ENCODE measurements at places on chromosomes 4 and X.

GRCh38 chr4:134533068-134533467 is 331.5 kb upstream of the PABPC4L start:
- DNase-seq: no peak

DNA sequence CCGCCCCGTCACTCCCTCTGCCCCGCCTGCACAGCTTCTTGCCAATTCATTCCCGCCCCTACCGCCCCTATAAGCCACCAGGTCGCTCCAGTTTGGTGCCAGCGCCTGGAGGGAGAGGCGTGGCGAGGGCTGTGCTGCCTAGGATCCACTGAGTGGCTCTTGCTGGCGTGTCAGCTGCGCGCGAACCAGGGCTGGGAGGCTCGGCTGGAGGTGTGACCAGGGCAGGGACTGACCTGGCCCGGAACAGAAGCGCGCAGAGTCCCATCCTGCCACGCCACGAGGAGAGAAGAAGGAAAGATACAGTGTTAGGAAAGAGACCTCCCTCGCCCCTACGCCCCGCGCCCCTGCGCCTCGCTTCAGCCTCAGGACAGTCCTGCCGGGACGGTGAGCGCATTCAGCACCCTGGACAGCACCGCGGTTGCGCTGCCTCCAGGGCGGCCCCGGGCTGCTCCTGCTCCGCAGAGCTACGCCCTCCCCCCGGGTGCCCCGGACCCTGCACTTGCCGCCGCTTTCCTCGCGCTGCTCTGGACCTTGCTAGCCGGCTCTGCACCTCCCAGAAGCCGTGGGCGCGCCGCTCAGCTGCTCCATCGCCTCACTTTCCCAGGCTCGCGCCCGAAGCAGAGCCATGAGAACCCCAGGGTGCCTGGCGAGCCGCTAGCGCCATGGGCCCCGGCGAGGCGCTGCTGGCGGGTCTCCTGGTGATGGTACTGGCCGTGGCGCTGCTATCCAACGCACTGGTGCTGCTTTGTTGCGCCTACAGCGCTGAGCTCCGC is at the start of gene GPR78:
Gene GPR78 (plus strand): TSS at position 72 of the 773 bp plus-strand sequence. CDS start 591 bp downstream, at position 663.
- no peak for DNase-seq

DNA sequence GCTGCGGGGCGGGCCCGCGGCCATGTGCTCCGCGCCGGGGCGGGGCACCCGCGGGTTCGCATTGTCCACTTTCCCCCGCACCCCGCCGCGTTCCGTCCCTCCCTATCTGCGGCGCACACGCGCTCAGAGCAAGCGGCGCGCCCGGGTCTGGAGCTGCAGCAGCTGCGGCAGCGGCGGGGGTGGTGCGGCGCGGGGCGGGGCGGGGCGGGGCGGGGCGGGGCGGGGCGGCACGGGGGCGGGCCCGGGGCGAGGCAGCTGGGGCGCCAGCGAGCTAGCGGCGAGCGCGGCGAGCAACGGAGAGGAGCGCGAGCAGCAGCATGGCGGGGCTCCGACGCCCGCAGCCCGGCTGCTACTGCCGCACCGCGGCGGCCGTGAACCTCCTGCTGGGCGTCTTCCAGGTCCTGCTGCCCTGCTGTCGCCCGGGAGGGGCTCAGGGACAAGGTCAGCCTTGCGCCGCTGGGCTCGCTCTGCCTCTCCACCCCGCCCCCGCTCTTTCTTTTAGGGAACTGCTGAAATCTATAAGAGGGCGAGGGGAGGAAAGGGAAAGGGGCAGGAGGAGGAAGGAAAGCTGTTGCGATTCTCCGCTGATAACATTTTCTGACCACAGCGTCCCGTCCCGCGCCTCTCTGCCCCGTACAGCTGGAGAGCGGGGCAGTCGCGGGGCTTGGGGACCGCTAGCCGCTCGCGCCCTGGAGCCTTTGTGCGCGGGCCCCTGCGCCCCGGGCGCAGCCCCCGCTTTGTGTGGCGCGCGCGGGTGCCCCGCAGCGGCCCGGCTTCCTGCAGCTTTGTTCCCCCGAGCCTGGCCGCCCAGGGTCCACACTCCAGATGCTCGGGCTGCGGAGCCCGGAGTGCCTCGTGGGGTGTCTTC is at the start of gene TMEM131L:
Gene TMEM131L (plus strand): TSS at position 280 of the 868 bp plus-strand sequence. CDS start 38 bp downstream, at position 318.
- peak; percentile 70 for DNase-seq

GRCh38 chrX:134603806-134604700 is 54.2 kb downstream of the PLAC1 start:
- no peak for DNase-seq

DNA sequence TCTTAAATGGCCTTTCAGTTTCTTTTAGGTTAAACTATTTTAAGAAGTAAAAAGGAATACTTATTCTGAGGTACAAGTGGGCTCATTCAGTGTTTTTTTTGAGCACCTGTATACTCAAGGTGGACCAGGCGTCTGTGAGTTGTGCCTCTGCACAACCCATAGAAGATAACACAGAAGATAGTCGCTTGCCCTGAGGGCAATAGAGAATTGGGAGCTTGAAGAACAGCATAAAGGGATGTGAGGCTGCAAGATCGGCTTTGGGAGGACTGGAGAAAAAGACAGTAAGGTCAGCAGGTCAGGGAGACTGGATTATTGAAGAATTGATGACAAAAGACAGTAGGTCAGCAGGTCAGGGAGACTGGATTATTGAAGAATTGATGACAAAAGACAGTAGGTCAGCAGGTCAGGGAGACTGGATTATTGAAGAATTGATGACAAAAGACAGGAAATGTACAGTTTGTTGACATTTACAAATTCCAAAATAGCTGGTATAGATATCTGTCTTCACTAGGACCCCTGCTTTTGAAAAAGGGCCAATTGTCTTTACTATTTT is 3.1 kb downstream of the CPE start:
- DNase-seq: no peak

- DNase-seq: no peak
These were observed 25.6 kb downstream of the ZRSR2 start for GRCh38 chrX:15815779-15816437.

DNA sequence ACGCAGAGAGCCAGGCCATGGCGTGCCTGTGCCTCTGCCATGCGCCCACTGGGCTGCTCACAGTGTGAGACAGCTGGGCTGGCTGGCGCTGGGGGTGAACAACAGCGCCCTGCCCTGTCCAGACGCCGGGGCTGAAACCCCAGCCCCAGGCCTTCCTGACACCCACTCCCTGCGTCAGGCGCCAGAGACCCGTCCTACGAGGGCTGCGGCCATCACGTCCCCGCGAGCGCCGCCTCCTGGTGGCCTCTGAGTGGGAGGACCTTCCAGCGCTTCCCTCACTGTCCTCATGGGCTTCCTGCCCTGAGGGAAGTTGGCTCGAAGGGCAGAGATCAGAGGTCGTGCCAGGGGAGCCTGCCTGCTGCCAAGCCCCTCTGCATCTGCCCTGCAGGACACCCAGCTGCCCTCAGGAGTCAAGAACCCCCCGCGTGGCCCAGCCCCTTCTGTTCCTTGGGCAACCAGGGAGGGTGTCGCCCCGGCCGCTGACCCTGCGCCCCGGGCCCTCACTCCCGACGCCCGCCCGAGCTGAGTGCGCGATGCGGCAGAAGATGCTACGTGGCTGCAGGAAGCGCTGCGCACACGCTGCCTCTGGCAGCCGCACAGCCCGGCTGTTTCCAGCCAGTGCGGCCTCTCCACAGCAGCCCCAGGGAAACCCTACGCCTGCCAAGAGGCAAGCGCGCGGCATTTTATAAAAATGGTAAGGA is 16.2 kb downstream of the NELFA start:
- no peak for DNase-seq

DNA sequence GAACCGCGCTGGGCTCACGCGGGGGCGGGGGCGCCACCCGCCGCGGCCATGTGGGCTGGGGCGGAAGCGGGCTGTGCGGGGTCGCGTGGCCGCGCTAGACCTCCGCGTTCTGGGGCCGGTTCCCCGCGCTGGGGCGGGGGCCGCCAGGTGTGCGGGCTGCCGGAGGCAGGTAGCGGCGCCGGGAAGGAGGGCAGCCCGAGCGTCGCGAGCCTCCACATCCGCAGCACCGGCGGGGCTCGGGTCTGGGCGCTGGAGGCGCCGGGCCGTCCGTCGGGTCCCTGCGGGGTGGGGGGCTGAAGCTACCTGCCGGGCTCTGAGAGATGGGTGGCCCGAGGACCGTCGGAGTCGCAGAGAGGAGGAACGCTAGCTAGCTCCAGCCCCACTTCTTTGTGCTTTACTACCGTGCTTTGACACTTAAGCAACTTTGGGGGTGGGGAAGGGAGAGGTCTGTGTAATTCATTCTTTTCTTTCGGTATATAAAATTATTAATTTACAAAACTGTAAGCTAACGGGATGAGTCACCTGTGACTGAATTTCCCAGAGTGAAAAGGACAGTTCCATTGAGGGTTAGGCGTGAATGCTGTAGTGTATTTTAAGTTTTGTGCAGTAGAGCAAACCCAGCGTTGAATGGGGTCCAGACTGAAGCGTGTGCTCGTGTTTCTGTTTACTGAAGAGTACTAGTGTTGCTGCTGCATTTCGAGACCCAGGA is 689 bp downstream of the METAP1 start:
- DNase-seq: no peak

DNA sequence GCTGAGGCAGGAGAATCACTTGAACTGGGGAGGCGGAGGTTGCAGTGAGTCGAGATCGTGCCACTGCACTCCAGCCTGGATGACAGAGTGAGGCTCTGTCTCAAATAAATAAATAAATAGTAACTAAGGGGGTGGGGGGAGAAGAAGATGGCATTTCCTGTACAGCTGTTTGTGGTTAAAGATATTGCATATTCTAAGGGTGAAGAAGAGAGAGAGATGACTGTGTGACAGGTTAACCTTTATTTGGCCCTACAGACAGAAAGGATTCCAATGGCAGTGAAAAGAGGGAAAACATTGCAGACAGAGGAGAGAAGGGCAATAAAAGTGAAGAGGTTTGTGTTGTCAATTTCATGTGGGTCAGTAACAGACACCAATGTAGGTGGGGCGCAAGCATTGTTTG is 9.4 kb downstream of the TASL start:
- DNase-seq: no peak

DNA sequence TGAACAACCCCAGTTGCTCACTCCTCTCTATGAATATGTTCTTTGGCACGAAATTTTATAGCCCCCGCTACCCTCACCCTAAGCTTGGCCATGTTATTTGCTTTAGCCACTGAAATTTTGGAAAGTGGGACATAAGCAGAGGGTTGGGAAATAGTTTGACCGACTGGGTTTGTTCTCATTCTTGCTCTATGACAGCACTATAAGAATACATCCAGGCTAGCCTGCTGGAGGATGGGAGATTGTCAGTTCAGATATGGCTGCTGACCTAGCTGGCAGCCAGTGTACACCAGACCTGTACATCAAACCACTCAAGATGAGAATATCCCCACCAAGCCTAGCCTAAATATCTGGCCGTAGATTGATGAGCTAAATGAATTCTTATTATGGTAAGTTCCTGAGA is 298.1 kb downstream of the PDGFC start:
- no peak for DNase-seq

DNA sequence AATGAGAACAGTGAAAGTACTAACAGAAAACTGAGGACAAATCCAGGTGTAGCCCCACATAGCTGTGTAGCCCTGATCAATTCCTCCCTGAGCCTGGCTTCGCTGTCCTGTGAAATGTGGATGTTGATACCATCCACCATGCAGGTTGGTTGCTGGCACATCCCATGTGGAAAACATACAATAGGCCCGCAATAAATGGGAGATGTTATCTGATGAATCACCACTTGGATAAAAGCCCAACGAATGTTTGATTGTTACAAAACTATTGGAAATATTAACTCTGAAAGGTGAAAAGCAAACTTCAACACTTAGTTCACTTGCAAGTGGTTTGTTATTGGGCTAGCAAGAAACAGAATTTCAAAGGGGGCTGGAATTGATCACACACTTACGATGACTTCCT is 186.3 kb upstream of the FTHL17 start:
- no peak for DNase-seq

DNA sequence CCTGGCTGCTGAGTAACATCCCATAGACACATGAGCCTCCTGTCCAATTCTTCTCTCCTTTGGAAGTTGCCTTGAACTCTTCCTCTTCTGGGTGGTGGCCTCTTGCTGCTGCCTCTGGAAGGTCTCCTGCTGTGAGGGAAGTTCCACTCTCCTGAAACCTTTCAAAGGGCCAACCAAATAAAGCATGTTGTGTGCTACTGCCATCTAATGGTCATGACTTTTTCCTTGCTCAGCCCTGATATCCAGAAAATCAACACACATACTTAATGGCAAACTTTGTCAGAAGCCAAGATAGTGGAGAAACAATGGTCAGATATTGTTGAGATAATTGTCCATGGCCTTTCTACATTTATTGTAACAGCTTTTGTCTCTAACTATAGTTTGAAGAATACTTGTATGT is 19.1 kb upstream of the ZXDA start:
- no peak for DNase-seq

- no peak for DNase-seq
These were observed 70.5 kb downstream of the SEL1L3 start for GRCh38 chr4:25792200-25792791.

DNA sequence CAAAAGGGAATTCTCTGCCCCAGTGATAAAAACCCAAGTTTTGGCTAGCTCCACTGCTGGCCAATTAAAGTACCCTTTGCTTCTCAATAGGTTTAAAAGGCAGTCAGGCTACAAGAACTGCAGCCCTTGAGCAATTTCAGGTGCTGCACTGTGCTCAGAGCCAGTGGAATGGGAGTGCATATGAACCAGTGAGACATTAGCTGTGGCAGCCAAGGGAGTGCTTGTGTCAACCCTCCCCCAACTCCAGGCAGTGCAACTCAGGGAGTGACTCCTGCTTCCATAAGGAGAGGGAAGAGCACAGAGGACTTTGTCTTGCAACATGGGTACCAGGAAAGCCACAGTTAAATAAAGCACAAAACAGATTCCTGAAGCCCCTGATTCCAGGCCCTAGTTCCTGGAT is 61.6 kb upstream of the VAMP7 start:
- no peak for DNase-seq

DNA sequence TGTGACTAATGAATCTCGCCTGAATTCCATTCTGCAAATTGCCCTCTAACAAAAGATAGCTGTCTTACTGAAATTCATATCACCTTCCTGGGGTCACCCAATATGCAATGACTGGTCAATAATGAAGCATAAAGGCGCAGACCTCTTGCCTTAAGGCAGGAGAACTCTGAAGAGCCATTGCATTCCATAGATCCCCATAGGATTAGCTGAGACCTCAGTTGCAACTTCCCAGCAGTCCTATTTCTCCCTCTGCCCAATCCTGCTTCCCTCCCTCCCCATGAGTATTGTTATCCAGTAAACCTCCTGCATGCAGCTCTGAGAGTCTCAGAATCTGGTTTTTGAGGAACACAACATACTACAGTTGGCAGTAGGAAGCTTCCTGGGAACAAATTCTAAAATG is 396.5 kb downstream of the DCAF12L2 start:
- no peak for DNase-seq

GRCh38 chr4:174946246-174946645 is 28.1 kb downstream of the ADAM29 start:
- no peak for DNase-seq

DNA sequence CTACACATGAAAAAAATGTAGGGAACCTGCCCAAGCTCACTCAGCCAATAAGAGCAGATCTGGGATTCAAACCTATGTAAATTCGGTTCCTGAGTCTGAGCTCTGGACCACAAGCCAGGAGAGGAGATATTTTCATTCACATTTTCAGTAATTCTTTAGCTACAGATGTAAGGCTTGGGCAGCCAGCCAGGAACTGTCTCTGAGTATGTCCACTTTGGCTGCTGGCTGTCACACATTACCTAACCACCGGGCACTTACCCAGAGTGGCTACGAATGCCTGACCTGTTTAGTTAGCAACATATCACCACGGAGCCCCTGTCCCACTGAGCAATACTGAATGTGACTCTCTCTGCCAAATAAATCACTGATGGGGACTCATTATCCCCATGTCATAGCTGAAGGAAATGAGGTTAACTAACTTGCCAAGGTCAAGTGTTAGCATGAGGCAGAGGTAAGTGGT is 15.3 kb downstream of the USP46 start:
- DNase-seq: no peak

All from stimulated activated naive CD4-positive, alpha-beta T cell (primary cell).